Natural killer cell treated with Interleukin-12 subunit alpha and Interleukin-12 subunit beta and Interleukin-15 and Interleukin-18, amount 100 ng/mL, for 72 hours (primary cell): ENCODE measurements at places on chromosomes 4 and X.

DNA sequence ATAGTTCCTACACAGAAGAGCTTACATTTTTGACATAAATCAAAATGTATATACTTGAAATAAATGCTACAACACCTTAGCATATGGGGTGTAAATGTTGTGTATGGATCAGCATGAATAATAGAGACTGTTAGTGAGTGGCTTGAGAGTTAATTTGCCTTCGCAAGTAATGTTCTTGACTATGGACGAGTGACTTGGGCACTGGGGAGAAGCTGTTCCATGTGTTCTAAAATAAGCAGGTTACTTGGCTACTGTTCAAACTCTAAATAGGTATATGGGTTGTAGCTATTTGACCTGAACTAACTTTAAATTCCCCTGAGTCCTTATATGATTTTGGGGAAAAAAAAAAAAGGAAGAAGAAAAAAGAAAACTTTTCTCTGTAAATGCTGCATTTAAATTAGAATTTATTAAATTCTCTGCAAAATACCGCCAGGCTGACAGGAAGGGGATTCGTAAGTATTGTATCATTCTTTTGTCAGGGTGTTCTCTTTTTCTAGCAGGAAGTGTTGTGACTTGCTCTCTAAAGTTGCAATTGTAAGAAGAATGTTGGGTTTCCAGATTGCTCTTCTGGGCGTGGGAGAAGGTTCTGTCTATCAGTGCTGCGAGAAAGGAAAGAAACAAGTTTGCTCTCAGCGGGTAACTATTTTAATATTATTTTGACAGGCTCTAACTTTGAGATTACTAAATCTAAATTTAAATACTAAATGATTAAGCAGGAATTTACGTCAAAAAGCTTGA is 32.2 kb downstream of the PLS3 start:
- DNase-seq = no peak

GRCh38 chr4:175459571-175459970 is 352.5 kb downstream of the GPM6A start:
- DNase-seq = no peak

DNA sequence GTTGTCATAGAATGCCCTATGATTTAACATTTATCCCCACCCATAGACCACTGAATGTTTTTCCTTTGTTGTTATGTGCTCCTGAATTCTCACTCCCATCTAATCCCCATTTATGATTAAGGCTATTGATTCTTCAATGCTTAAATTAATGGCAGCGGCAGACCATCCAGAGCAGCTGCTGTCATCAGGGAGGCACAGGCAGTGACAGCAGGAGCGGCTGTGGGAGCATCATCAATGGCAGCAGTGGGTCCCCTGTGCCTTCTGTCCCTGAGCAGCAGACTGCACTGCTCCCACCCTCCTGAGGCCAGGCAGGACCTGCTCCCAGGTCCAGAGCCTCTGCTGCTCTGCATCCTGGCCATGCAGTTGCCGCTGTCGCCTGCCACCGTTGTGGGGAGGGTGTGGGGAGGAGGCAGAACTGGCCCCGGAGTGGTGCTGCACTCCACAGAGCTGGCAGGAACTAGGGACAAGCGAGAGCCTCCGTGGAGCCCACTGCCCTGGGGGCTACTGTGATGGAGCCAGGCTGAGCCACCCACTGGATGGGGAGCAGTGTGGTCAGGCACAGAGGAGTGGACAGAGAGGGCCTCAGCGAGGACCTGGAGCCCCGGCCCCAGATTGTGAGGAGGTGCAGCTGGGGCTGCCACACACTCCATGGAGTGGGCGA is 29.0 kb downstream of the NAA11 start:
- no peak for DNase-seq

DNA sequence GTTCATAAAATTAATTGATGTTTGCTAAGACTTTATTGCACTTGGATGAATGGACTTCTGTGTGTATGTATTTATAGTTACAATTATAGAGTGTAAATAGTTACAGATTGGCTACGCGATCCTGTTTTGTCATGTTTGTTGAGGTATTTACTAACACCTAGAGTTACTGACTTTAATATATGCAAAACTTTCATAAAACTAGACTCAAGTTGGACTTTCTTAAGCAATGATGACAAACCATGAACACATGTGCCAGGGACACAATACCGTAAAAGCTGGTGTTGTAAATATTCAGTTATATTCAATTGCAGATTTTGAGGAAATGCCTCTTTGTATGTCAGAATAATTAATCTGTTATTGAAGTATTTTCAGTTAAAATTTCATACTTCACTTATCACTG is 6.1 kb downstream of the GRIA2 start:
- no peak for DNase-seq

DNA sequence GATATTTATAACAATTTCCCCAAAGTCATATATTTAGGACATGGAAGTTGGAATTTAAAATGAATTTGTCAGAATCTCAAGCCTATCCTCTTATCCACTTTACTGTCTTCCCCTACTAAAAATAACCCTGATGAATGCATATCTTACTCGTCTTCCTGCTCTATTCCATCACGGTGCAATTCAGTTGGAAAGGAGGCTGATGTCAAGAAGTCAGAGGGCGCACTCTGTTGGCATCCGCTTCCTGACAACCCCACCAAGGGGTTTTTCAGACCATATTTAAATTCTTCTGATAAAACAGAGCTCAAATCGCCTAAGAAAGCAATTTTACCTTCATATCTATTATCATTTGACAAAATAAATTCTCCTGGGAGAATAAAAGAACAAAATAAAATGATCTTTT is 233.5 kb downstream of the ARHGAP24 start:
- no peak for DNase-seq

DNA sequence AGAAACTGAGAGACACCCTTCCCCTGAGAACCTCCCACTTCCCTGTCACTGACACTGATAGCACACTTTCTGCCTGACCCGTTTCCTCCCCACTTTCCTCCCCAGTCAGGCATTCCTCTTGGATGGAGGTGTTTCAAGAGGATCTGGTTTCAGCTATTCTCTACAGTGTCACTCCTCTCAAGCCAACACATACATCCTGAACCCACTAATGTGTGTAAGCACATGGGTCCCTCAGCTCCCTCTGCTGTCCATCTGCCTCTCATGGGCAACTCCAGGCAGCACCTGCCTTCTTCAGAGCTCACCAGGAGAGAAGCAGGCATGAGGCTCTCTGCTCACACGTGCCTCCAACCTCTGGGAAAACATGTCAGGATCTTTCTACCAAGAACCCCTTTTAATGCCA is 207.6 kb downstream of the NAF1 start:
- DNase-seq = no peak

GRCh38 chr4:84753321-84753972 is 170.5 kb downstream of the CDS1 start:
- no peak for DNase-seq

- no peak for DNase-seq
These were observed 96.5 kb upstream of the DHX15 start for GRCh38 chr4:24680746-24681448.

DNA sequence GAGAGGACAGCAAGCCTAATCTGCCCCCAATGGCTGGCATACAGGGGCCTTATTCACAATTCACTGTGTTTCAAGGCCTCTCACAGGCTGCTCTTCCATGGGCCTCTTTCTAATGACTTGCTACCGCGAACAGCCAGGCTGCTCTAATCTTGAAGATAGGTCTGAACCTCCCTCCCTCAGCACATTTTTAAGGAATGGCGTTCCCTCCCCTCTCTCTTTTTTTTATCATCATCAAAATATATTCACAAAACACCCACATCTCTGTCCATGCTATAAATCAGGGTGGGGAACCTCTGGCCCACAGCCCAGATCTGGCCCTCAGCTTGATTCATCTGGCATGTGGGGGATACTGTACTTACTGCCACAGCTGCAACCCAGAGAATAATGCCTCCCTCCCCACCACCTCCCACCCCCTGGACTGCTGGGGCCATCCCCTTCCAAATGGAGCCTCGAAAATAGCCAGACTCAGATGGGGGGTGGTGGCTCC is 76.2 kb upstream of the PLAC1 start:
- DNase-seq = no peak

DNA sequence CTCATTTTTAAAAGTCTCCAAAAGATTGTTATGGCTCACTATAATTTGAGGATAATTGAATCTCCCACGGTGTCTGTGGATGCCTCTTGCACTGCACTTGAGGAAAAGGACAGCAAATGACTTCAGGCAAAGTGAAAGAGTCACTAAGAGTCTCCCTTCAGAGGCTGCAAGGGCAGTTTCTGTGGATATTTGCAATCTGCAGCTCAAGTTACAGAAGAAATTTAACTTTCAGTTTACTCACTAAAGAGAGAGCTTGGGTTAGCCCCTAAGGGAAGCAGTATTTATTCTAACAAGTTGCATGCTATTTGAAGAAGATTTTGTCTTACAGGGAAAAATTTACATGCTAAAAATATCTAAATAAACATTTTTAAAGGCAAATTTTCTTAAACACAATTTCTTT is 912.0 kb upstream of the TENM3 start:
- DNase-seq = no peak

DNA sequence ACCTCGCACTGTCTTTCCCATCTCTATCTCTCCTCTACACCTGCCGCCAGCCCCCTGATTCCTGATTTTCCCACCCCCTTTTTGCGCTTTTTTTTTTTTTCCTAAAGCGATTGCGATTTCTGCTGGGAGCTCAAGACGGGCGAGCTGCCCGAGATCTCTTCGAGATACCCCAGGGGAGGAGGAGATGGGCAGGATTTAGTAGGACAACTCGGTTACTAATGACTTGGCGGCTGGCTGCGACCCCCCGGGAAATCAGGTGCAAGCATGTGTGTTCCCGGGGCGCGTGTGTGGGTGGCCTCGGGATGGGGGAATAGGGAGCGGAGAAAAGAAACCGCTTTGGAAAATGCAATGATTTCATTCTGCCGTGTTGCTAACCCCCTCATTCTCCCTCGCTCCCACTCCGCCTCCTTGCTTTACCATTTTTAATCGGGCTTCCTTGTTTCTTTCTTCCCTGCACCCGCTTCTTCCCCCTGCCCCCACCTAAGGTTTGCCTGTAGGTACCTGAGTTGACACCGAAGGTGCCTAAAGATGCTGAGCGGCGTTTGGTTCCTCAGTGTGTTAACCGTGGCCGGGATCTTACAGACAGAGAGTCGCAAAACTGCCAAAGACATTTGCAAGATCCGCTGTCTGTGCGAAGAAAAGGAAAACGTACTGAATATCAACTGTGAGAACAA is 4.4 kb downstream of the SLITRK2 start:
- no peak for DNase-seq

- DNase-seq = no peak
These were observed 13.4 kb downstream of the PJA1 start for GRCh38 chrX:69151866-69152284.
